ENCODE measurements at places on chromosomes 4 and X. TPM values are rescaled to one million over a fixed set of nuclear protein-coding genes. Genes with fewer than 3 reads are reported as not detected.

DNA sequence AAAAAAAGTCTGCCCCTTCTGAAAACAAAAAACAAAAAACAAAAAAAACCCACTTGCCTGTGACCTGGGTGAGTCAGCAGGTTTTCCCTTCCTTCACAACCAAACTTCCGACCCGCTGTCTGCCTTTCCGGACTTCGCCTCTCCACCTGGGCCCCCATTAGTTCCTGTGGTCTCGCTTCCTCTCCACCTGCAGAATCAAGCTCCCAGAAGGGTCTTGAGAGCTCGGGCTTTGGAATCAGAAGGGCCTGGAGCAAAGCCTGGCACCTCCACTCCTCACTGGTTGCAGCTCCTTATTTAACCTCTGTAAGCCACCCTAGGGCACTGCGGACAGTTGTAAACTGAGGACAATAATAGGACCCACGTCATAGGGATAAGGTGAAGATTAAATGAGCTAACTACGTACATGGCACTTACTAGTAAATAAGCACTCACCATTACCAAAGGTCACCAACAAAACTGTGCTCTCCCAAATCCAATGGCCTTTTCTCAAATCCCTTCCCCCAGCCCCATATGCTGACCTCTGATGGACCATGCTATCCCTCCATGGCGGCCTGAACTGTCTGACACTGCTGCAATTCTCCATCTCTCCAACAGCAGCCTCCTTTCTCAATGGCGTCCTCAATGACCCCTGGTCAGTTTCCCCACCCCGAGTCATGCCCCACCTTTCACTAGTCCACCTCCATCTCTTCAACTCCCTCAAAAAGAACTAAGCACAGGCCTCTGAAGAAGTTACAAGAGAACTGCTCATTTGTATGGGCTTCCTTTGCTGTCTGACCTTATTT is 64.2 kb downstream of the IRF2 start:
- no peak for DNase-seq

- DNase-seq, result no peak
These were observed 28.4 kb downstream of the NSG1 start for GRCh38 chr4:4415107-4415805.

DNA sequence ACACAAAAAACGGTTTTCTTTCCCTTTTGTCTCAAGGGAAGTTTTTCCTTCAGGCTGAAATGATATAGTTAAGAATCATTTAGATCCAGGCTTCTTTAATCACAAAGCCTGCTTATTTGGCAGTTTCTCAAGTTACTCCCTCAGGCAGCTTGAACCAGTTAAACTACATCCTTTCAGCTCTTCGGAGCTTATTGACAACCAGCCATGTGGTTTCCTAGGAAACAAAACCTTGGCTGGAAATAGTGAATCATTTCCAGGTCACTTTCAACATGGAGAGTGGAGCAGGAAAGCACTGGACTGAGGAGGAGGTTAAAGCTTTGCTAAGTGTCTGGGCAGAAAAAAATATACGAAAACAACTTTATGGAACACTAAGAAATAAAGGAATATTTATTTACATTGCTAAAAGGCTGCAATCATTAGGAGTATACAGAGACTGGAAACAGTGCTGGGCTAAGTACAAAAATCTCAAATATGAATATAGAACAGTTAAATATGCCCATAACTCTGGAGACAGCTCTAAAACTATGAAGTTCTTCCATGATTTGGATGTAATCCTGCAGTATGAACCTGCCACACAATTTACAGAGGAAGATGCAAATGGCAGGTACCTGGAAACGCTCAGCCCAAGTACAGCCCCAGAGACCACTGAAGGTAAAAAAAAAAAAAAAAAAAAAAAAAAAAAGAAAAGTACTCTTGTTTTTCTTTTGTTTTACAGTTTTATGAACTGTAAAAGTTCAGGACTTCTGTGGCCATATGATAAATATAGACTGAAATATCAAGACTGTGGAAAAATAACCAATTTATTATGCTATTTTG is 23.2 kb upstream of the AASDH start:
- DNase-seq, result peak; percentile 99

GRCh38 chr4:99934891-99935290 is 11.5 kb downstream of the DNAJB14 start:
- DNase-seq, result no peak

DNA sequence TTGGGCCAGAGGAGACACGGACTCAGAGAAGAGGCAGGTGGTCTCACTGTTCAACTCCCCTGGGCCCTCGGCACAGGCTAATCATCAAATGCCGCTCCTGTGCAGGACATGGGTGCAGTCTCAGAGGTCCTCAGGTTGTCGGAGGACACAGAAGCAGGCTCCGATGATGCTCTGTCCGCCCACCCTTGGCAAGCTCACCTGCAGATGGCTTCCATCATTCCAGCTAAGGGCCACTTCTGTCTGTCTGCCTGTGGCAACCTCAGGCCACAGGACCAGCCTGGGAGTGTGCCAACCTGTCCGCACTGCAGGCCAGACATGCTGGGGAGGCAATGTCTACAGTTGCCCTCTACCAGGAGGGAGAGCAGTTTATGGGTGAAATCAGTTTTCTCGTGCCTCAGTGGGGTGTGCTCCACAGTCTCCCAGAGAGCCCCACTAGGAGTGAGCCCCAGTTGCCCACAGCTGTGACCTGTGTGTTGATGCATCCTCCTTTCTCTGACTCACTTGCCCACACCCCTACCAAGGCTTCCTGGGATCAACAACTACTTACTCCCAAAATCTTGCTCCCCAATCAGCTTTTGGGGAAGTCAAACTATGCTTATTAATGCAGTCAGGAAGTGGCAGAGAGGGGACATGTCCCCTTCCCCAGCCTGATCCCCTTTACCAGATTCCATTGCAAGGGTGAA is 55.9 kb downstream of the HTRA3 start:
- no peak for DNase-seq

DNA sequence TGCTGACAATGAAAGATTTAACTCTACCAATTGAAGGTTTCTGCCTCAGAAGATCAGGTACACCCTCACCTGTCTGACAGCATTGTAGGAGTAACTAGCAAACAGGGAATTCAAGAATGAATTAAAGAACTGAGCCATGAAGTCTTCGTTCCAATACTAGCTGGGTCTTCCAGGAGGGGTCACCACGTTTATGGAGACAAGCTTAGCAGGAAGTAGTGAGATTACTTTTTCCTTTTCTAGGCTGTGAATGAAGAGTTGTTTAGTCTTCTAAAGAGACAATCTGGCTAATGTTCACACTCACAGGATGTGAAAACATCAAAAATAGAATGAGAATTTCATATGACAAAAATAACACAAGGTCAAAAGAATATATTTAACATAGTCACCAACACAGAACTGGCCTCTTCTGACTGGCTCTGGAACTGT is 54.9 kb downstream of the REELD1 start:
- DNase-seq, result no peak

CXCL3 gene
- 0.97 TPM for polyA plus RNA-seq

NAA11 gene
- not detected for polyA plus RNA-seq

SRPX2 gene
- polyA plus RNA-seq, result 26.9 TPM

RAB9A gene
- polyA plus RNA-seq, result 21.0 TPM

RIPPLY1 gene
- polyA plus RNA-seq, result 0.41 TPM

PLS3 gene
- 96.2 TPM for polyA plus RNA-seq
